ENCODE measurements at places on chromosomes 11 and 22.
A peak's percentile ranks its signal among the peaks of the same experiment; 100 is the strongest.

- peak; percentile 89 for DNase-seq
Observed at GRCh38 chr11:11621573-11622339, at the start of gene GALNT18. GALNT18 (minus strand) TSS chr11:11622005.

GRCh38 chr11:13029872-13030271 is 20.8 kb downstream of the RASSF10 start:
- DNase-seq, result no peak

DNA sequence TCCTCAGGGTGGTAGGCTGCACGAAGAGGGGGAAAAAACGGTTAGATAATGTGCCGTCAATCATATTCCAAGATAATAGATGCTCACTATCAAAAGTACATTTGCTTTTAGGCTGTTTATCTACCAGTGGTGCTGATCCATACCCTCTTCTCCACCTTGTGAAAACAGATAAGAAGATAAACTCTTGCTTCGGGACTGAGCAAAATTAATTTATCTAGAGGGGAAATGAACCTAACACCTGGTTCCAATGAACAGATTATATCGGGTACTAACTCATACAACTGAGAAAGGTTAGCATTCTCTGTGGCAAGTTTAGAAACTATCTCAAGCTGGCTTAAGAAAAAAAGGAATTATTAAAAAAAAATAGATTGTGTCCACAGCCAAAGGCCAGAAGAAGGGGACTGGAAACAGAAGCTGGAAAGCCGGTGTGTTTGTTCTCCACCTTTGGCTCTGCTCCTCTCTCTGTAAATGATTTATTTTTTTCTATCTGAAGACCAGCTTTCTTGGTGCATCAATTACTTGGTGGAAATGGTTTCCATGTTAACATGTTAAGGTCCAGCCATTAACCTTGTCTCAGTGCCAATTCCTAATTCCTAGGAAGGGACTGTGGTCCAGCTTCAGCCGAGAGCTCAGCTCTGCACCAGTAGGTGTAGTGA is 55.8 kb downstream of the SC5D start:
- DNase-seq, result no peak

GRCh38 chr11:96219981-96220623 is 122.9 kb downstream of the MAML2 start:
- no peak for DNase-seq

GRCh38 chr22:42307806-42308563 is 37.5 kb upstream of the TCF20 start:
- no peak for DNase-seq

DNA sequence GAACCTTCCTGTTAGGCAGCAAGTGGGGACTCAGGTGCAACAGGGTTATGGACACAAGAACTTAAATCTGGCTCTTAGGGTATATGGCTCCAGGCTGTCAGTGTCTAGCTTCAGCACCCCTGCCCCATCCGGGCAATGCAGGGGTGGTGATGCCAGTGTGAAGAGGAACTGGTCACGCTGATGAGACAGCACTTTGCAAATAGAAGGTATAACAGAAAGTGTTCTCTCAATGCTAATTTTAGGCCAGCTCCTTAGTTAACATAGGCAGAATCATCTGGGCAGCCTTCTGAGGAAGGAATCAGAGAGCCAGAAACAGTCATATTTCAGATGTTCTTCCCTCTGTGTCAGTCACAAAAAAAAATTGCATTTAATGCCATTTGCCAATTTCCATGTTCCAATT is 41.2 kb downstream of the SYT9 start:
- no peak for DNase-seq

GRCh38 chr11:12802418-12803085 is 128.3 kb downstream of the TEAD1 start:
- DNase-seq, result peak; percentile 98

- DNase-seq, result no peak
Observed at GRCh38 chr11:40139066-40139465, 1320.4 kb downstream of the LRRC4C start.

Data from DMS79 (cell line).